CD4-positive, alpha-beta T cell treated with Interleukin-6 at 100 ng/mL for 8 hours (primary cell): ENCODE measurements at places on chromosomes 5 and 9.

GRCh38 chr5:174745590-174746103 lies 21.3 kb downstream of the MSX2 start:
- DNase-seq = no peak

DNA sequence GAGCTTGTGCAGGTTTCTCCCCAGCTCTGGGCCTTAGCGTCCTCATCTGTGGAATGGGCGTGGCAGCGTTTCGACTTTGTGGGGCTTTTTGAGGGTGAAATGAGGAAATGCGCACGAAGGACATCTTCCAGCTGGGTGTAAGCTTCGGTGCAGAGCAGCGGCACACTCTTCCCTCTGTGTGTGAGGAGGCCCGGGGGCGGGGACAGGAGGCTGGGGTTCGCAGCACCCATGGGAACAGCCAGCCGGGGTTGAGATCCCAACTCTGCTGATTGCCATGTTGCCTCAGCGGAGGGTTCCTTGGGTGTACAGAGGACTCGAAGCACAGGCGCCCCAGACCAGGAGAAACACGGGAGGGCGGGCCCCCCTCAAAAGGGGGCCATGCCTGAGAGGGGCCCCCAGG lies 265.6 kb downstream of the NSG2 start:
- no peak for DNase-seq

DNA sequence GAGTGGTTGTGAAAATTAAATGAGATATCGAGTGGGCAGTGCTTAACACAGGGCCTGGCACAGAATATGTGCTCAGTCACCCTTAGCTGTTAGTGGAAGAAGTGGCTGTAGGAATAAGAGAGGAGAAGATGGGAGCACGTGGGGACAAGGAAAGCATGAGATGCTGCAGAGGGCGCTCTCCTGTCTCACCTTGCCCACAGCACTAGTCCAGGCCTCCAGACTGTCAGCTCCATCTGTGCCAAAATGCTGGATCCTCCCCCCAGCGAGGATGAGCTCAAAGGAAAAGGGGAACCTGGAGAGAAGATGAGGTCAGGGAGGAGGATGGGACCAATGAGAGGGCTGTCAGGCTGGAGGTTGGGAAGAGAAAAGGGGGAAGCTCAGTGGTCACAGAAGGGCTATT lies 12.5 kb downstream of the ARAP3 start:
- DNase-seq = no peak

- no peak for DNase-seq
Observed at GRCh38 chr5:160071516-160071915, 47.7 kb downstream of the PWWP2A start.

GRCh38 chr9:105251733-105252404 lies 7.4 kb downstream of the SLC44A1 start:
- DNase-seq = no peak

GRCh38 chr9:11148189-11148588 lies 535.4 kb upstream of the PTPRD start:
- DNase-seq = no peak
